ENCODE measurements at places on chromosomes 3 and 15.
A peak's percentile ranks its signal among the peaks of the same experiment; 100 is the strongest.

- peak; percentile 82 for DNase-seq
Observed at GRCh38 chr15:38323895-38324294, 71.3 kb downstream of the SPRED1 start.

- DNase-seq, result peak; percentile 23
Observed at GRCh38 chr3:143035466-143036211, 34.3 kb downstream of the U2SURP start.

GRCh38 chr3:30751610-30752299 is 142.7 kb downstream of the GADL1 start:
- DNase-seq, result peak; percentile 76

DNA sequence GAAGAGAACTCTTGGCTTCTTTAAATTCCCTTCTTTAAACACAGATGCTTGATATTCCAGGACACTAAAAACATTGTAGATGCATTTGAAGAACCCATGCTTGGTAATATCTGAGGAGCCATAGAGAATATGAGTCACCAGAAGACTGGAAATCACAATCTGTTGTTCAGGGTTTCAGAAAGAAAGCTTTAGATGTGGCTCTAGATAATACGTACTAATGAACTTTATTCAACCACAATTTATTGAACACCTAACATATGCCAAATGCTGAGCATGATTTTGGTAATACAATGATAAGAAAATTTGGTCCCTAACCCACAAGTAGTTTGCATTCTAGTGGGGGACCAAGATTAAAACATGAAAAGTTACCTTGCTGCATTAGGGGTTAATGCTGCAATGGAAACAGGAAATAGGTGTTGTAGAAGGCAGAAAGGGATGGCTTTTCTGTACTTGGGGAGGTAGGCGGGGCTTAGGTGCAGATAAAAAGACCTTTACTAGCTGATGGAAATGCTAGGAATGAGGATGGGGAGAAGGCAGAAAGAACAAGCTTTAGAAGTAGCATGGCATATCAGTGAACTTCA is 11.6 kb upstream of the PLD1 start:
- no peak for DNase-seq

- DNase-seq, result no peak
Observed at GRCh38 chr3:152676810-152677379, 158.0 kb upstream of the P2RY1 start.

- peak; percentile 43 for DNase-seq
Observed at GRCh38 chr3:178001670-178002101, 534.5 kb upstream of the KCNMB2 start.

Data from hematopoietic multipotent progenitor cell treated with erythropoietin and hydrocortisone succinate and interleukin-3 and kit ligand, for 4 days (in vitro differentiated cells).